Natural killer cell treated with Interleukin-12 subunit alpha and Interleukin-12 subunit beta and Interleukin-15 and Interleukin-18, amount 100 ng/mL, for 72 hours (primary cell): ENCODE measurements at places on chromosomes 5 and 9. TPM values are rescaled to one million over a fixed set of nuclear protein-coding genes. Genes with fewer than 3 reads are reported as not detected.

OCLN gene
- total RNA-seq: 0.67 TPM

DNA sequence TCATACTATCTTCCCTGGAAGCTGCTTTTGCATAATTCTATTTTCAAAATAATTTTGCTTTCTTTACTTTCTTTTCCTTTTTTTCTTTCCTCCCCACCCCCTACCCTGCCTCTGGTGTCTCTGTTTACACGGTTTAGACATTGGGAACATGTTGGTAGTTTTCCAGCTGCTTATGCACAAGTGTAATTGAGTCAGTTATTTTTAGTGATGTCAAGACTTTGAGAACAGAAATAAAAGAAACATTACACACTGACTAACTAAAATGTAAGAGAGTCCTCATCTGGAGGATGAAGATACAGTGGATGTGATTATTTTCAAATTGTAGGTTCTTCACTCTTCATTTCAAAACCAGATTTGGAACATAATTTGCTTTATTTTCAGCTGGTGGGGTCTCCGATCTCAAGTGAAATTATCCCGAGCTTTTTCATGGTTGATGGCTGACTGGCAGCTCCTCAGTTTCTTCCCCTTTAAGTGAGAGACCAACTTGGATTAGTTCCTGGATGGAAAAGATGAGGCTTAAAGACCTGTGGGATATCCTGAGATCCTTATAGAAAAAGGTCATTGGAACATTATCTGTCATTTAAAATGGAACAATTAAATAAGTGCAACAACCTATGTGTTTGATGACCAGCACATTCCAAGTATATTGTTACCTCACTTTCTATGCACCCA is 154.4 kb upstream of the ZNF462 start:
- no peaks in the 10 kb centered on the region for H3K4me1 ChIP-seq
- no peak overlapping the region for H3K27ac ChIP-seq
- DNase-seq: no peak
- no peaks in the 10 kb centered on the region for H3K27me3 ChIP-seq

IRGM gene
- 2.2 TPM for total RNA-seq

DNA sequence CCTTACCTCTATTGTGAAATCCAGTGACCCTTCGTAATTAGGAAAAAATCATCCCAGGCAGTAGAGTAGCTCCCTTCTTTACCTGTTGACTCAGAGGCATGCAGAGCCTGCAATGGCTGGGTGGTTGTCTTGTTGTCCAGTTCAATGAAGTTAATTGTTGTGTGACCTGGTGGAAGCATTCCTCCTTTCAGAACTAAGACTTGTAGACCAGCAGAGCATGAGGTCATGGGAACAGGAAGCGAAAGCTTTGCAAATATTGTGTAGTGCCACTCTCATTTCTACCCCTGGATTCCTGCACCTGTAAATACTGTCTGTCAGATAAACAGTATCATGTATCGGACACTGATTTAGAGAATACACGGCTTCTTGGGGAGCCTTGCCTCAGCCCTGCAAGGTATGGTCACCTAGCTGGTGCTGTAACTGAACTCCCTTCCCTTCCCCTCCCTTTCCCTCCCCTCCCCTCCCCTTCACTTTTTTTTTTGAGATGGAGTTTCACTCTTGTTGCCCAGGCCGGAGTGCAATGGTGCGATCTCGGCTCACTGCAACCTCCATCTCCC is 5.7 kb upstream of the PRXL2C start:
- no peaks in the 10 kb centered on the region for H3K36me3 ChIP-seq
- H3K4me1 ChIP-seq: peaks cover 5% of the 10 kb centered on the region
- H3K27me3 ChIP-seq: peaks cover 6% of the 10 kb centered on the region
- H3K4me3 ChIP-seq: no peak overlapping the region

GRCh38 chr9:2359891-2360471 is 261.6 kb upstream of the VLDLR start:
- no peak overlapping the region for H3K4me3 ChIP-seq
- H3K27ac ChIP-seq: no peak overlapping the region
- H3K4me1 ChIP-seq: no peaks in the 10 kb centered on the region

DNA sequence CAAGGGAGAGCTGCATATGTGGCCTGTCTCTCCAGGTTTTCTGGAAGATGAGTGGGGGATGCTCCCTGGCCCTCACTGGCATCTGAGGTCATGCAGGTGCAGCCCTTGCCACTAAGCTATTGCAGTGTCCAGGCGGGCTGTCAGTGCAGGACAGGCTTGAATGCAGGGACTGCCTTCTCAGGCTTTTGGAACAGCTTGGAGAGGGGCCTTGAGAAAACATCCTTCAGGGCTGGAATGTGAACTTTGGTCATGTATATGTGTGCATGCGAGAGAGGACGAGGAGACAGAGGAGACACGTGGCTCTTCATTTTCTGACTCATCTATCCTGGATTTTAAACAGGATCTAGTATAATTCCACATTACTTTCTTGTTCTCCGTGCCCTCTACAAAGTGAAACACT is 90.3 kb downstream of the MACROH2A1 start:
- H3K4me1 ChIP-seq: peaks cover 6% of the 10 kb centered on the region
- no peak overlapping the region for H3K4me3 ChIP-seq
- H3K27ac ChIP-seq: no peak overlapping the region
- no peak for DNase-seq

- DNase-seq: no peak
- H3K27ac ChIP-seq: no peak overlapping the region
These were observed 188.2 kb upstream of the TAS2R1 start for GRCh38 chr5:9818340-9818845.

- H3K4me3 ChIP-seq: no peak overlapping the region
- no peak overlapping the region for H3K27ac ChIP-seq
- H3K4me1 ChIP-seq: no peaks in the 10 kb centered on the region
- no peak for DNase-seq
- H3K36me3 ChIP-seq: no peaks in the 10 kb centered on the region
These were observed 280.3 kb upstream of the CDH9 start for GRCh38 chr5:27318701-27319100.

DNA sequence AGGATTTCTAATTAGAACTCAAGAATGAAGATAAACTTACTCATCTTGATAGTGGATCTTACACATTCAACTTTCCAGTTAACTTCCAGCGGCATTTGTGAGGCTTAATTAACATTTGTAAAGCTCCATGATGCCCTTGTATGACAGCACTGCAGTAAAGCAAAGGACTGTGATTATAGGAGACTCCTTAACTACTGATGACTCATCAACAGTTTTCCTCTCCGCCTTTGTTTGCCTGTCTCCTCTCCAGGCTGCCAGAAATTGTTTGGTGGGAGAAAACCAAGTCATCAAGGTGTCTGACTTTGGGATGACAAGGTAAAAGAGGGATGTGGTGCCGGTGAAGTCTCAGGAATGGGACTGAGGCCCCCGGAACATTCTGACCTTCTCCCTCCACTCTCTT is 20.4 kb upstream of the CYFIP2 start:
- H3K27ac ChIP-seq: peak overlapping the region; percentile 87
- H3K4me3 ChIP-seq: peak overlapping the region; percentile 85
- peaks cover 74% of the 10 kb centered on the region for H3K36me3 ChIP-seq

- no peak overlapping the region for H3K27ac ChIP-seq
- peak overlapping the region; percentile 39 for H3K4me3 ChIP-seq
- no peaks in the 10 kb centered on the region for H3K27me3 ChIP-seq
- no peaks in the 10 kb centered on the region for H3K36me3 ChIP-seq
- no peak for DNase-seq
These were observed 1.5 kb upstream of the NSMF start for GRCh38 chr9:137460363-137461315.

NTRK2 gene
- total RNA-seq: 2.4 TPM

DNA sequence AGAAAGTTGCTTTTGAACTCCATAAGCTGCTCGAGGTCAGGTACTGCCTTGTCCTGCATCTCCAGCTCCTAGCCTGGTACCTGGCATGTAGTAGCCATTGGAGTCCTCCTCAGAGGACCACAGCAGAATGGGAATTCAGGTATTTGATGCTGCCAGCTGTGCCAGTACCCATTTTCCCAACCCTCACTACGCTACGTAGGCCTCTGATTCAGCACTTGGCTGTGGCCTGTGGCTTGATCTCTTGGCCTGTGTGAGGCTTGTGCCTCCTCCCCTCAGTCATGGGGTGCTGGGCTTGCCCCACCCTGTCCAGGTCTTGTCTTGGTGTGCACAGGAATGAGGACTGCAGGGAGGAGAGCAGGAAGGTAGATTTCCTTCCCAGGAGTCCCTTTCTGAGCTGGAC is 11.8 kb downstream of the OTULIN start:
- peak overlapping the region; percentile 93 for H3K27ac ChIP-seq
- H3K27me3 ChIP-seq: no peaks in the 10 kb centered on the region
- peaks cover 33% of the 10 kb centered on the region for H3K36me3 ChIP-seq
- peaks cover 72% of the 10 kb centered on the region for H3K4me1 ChIP-seq
- peak overlapping the region; percentile 89 for H3K4me3 ChIP-seq

GRCh38 chr9:75612205-75612604 is 278.3 kb upstream of the PCSK5 start:
- H3K4me1 ChIP-seq: no peaks in the 10 kb centered on the region
- DNase-seq: no peak
- H3K27ac ChIP-seq: no peak overlapping the region
- H3K27me3 ChIP-seq: peaks cover 8% of the 10 kb centered on the region
- no peak overlapping the region for H3K4me3 ChIP-seq

- peaks cover 13% of the 10 kb centered on the region for H3K27me3 ChIP-seq
- no peaks in the 10 kb centered on the region for H3K36me3 ChIP-seq
- H3K27ac ChIP-seq: no peak overlapping the region
- DNase-seq: no peak
These were observed 180.1 kb downstream of the MACROH2A1 start for GRCh38 chr5:135218790-135219568.

DNA sequence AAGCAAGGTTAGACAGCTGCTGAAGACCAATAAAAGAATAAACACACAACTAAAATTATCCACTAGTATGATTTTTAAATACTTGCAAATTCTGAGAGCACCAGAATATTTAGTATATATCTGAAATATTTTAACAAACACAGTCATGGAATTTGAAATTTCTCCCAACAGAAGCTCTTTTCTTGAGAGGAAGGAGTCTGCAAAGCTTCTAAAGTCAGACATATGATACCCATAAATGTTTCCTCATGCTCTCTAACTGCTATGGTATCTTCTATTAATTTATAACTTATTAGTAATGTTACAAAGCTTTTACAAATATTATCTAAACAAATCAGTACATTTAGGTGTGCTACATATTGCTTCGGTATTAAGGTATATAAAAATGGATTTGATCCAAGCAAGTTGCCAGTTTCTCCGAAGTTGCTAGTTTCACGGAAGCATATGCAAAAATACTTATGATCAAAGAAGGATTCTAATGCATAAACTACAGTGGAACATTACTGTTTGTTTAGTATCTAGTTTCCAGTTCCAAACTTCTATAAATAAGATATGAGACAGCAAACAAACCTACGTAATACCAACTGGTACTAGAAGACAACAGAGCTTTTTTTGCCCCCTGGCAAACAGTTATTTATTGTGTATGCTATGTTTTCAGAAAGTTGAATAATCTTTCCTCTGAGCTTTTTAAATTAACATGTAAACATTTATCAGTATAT is 22.0 kb downstream of the FNIP1 start:
- H3K27ac ChIP-seq: no peak overlapping the region
- no peaks in the 10 kb centered on the region for H3K36me3 ChIP-seq
- H3K4me1 ChIP-seq: peaks cover 21% of the 10 kb centered on the region
- H3K27me3 ChIP-seq: no peaks in the 10 kb centered on the region
- no peak for DNase-seq
- H3K4me3 ChIP-seq: no peak overlapping the region

GRCh38 chr5:55480781-55481180 is 54.0 kb downstream of the PLPP1 start:
- no peaks in the 10 kb centered on the region for H3K4me1 ChIP-seq
- peaks cover 3% of the 10 kb centered on the region for H3K27me3 ChIP-seq
- DNase-seq: no peak

CCNO gene
- not detected for total RNA-seq

- no peak overlapping the region for H3K27ac ChIP-seq
- no peak for DNase-seq
- H3K4me1 ChIP-seq: peaks cover 3% of the 10 kb centered on the region
- peaks cover 8% of the 10 kb centered on the region for H3K36me3 ChIP-seq
- H3K27me3 ChIP-seq: no peaks in the 10 kb centered on the region
- H3K4me3 ChIP-seq: no peak overlapping the region
These were observed 13.7 kb downstream of the RNU6ATAC start for GRCh38 chr9:134150557-134151214.

DNA sequence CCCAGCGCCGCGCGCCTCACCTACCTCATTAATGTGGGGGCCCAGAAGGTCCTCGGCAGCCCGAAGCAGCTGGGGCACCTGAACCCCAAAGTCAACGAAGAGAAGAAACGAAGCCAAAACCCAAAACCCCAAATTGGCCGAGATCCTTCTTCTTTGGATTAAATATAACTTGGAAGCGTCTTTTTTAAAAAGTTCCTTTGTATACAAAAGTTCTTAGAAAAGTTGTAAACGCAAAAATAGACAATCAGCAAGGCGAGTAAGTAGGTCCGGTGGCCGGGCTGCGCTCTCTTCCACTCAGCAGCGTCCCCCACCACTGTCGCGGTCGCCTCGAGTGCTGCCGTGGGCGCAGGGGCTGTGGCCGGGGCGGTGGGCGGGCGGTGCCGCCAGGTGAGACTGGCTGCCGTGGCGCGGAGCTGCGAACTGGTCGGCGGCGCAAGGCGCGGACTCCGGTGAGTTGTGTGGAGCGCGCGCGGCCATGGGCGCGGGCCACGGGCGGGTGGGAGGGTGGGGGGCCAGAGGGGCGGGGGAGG is 360 bp downstream of the KLF4 start:
- no peaks in the 10 kb centered on the region for H3K36me3 ChIP-seq
- no peak overlapping the region for H3K27ac ChIP-seq
- DNase-seq: no peak
- peak overlapping the region; percentile 86 for H3K4me3 ChIP-seq
- peaks cover 13% of the 10 kb centered on the region for H3K4me1 ChIP-seq

DNA sequence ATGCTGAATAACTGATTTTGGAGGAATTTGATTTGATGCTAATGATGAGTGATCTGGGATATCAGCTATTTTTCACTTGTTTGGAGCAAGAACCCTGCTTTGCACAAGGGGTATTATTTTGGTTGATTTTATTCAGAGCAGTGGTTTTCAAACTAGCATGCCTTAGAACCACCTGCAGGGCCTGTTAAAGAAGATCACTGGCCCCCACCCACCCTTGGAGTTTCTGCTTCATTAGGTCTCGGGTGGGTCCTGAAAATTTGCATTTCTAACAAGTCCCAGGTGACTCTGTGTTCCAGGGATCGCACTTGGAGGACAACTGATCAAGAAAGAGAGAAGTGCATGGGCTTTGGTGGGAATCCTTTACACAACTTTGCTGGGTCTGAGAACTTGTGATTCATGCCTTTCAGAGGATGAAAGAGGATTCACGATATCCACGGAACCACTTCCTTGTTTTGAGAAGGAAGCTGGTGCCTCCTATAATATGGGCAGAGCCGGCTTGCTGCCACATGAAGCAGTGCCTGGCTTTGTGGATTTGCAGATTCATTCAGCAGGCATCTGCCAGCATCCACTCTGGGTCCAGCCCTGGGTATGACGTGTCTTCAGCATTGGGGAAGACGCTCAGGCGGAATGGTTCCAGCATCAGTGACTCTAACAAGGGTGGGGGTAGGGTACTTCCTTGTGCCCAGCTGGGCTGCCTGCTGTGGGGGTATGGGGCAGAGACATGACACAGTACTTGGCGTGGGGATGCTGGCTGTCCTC is 106.6 kb upstream of the PITX1 start:
- DNase-seq: no peak
- no peaks in the 10 kb centered on the region for H3K36me3 ChIP-seq
- H3K4me3 ChIP-seq: no peak overlapping the region
- H3K27me3 ChIP-seq: peaks cover 23% of the 10 kb centered on the region
- no peak overlapping the region for H3K27ac ChIP-seq
- no peaks in the 10 kb centered on the region for H3K4me1 ChIP-seq
